A172 (cell line): ENCODE measurements at places on chromosomes 7 and 10.

DNA sequence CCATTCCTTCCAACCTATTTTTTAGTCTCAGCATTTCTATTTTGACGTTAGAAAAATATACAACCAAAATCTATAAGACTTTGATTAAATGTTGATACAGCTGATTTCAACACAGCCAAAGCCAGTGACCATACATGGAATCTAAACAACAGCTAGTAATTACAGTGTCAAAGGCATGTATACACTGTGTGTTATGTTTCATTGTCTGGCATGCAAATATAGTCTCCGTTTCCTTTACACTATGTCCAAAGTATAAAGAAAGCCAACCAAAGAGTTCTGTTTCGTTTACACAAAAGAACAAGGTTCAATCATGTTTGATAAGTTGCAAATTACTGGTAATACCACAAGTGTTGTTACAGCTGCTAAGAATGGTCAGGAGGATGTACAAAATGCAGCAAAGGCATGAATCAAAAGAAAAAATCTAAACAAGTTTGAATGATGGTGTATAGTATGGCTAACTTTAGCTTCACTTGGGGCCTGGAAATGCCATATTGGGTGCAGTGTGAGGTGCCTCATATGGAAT is 268.3 kb upstream of the FERD3L start:
- no peak for DNase-seq

DNA sequence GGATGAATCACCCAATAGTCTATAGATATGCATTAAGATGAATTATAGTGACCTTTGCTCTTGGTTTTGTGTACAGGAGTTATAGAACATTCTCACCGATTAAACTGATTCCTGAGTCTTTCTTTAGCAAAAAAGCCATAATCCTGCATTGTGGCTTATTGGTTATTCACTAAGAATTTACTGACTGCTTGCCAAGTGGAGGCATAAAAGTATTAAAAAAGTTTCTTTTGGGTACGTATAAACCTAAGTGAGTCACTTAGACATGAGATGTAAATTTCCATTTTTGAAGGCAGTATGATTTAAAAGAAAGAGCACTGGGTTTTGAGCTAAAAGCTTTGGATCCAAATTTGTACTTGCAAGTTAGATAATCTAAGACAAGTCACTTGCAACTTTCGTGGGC is 100.7 kb downstream of the CDK6 start:
- no peak for DNase-seq

DNA sequence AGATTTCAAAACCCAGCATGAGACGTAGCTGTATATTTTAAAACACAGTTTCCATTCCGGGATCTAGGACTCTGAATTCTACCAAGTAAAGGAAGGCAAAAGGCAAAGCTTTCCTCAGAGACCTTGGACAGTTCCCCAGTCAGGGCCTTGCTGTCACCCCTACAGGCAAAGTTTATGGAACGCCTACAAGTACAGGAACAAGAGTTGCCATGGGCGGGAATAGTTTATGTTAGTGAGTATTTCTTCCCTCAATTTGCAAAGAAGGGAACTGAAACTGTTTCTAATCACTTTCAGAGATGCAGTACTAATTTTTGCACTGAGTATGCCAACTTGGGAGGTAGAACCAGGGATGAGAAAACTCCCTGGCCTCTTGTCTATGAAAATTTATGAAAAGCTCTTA is 68.2 kb upstream of the LRGUK start:
- no peak for DNase-seq

GRCh38 chr10:30820261-30820991 is 190.9 kb upstream of the LYZL2 start:
- DNase-seq, result peak; percentile 62

- no peak for DNase-seq
These were observed 168.2 kb downstream of the DPY19L1 start for GRCh38 chr7:34869057-34869456.

DNA sequence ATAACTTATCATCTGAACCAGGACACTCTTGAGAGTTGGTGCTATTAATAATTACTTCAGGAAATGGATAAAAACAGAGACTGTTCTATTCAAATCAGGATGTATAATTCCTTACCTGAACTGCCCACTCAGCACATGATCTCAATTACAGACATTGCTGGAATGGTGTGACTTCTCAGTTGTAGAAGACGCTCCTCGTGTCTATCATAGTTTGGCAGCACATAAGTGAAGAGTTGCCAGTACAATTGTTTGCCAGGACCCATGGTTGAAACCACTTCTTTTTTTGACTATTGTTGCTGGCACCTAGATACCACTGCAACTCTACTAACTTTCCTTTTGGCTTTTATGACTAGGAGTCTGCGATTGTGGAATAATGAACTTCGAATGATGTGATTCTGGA is 105.4 kb downstream of the ZNF365 start:
- no peak for DNase-seq

DNA sequence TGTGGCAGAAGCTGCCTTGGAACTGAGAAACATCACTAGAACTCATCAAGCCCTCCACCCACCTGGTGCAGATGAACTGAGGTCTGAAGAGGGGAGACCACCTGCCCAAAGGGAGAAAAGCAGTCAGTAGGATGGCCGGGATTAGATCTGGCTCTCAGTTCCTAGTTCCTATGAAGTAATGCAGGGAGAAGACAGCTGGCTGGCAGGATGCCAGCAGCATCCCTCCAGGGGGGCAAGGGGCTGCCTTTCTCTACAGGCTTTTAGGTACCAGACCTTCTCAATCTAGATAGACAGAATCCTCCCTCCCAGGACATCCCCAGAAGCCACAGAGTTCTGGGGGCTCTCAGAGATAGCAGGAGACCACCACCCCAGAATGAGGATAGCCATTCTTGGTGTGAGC is 7.8 kb downstream of the CRHR2 start:
- no peak for DNase-seq

GRCh38 chr7:142153400-142153799 is 41.9 kb downstream of the MGAM2 start:
- DNase-seq, result peak; percentile 11

DNA sequence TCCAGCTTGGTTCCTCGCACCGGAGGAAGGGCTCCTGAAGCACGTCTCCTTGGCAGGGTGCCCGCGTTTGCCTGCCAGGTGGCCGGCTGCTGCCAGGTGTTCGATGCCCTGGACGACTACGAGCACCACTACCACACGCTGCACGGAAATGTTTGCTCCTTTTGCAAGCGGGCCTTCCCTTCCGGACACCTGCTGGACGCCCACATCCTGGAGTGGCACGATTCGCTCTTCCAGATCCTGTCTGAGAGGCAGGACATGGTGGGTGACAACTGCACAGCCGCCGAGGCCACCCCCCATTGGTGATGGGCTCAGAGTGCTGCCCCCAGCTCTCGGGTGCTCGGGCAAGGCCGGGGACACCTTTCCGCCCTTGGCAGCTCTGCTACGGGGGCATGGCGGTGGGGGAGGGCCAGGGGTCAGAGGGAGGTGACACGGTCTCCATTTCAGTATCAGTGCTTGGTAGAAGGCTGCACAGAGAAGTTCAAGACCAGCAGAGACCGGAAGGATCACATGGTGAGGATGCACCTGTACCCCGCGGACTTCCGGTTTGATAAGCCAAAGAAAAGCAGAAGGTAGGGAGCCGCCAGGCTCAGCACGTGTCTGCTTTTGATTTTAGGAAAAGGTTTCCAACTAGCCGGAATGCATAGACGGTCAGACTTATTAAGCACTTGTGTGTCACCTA is 1.1 kb downstream of the ZNF511 start:
- DNase-seq, result no peak

DNA sequence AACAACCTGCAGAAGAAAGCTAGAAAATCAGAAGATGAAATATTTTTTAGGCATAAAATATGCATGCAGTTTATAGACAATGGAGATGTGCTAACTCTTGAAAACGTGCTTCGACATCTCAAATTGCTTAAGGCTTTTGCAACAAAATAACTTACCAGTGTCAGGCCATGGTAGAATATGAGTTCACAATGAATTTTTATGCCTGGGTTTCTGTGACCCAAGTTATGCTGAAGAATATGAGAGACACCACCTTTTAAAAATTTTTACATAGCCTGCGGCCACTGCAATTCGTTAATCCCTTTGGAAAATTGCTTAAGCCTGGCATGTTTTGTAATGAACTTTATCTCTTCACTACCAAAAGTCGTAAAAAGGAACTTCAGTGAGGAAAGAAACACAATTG is 170.1 kb upstream of the AKR1E2 start:
- DNase-seq, result no peak

DNA sequence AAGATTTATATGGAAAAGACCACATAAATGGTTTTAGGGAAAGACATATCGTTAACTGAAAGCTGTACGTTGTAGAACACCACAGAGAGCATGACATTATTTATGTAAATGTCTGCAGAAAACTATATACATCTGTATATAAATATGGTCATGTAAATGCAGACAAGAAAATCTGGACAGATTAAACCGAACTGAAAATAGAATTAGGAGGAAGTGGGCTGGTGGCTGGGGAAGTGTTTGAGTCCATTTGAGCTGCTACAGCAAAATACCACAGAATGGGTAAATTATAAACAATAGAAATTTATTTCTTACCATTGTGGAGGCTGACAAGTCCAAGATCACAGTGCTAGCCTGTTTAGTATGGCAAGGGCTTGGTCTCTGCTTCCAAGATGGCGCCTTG is 56.3 kb upstream of the USP6NL start:
- DNase-seq, result no peak

GRCh38 chr10:77888356-77888703 is 38.2 kb downstream of the DLG5 start:
- DNase-seq, result no peak

GRCh38 chr7:21011153-21011552 is 224.5 kb upstream of the SP8 start:
- no peak for DNase-seq

GRCh38 chr7:35495377-35495776 is 199.6 kb downstream of the HERPUD2 start:
- no peak for DNase-seq

- DNase-seq, result no peak
These were observed 166.0 kb upstream of the GDF10 start for GRCh38 chr10:47133871-47134570.

- DNase-seq, result no peak
These were observed 196.9 kb downstream of the ZNF716 start for GRCh38 chr7:57646901-57647246.

GRCh38 chr7:38830826-38831225 is 78.2 kb downstream of the VPS41 start:
- DNase-seq, result no peak

- no peak for DNase-seq
These were observed 87.4 kb upstream of the ZMIZ1 start for GRCh38 chr10:78981257-78981969.
